Right atrium auricular region (tissue), 2 donors: ENCODE measurements at places on chromosomes 3 and 15. TPM values are rescaled to one million over a fixed set of nuclear protein-coding genes. Genes with fewer than 3 reads are reported as not detected.

PCSK6 gene
- 14.4 TPM for total RNA-seq

PRSS50 gene
- not detected for total RNA-seq

EXOSC7 gene
- 52.5 TPM for total RNA-seq

MAP3K13 gene
- 9.4 TPM for total RNA-seq

CYP1A1 gene
- total RNA-seq, result not detected

B3GALNT1 gene
- total RNA-seq, result 27.6 TPM

EXD1 gene
- total RNA-seq, result not detected

FAM131A gene
- 33.7 TPM for total RNA-seq

CACNA2D3 gene
- 17.2 TPM for total RNA-seq

CPLX3 gene
- 1.1 TPM for total RNA-seq

ZPLD1 gene
- total RNA-seq, result not detected

COL6A5 gene
- total RNA-seq, result not detected
